ENCODE measurements at places on chromosomes 5 and 9.

GRCh38 chr9:83392228-83392627 lies 146.0 kb downstream of the FRMD3 start:
- H3K27me3 ChIP-seq, result no peaks in the 10 kb centered on the region
- H3K36me3 ChIP-seq, result no peaks in the 10 kb centered on the region
- H3K27ac ChIP-seq, result peak overlapping the region; percentile 28
- no peak overlapping the region for H3K4me3 ChIP-seq
- no peak for DNase-seq
- peaks cover 56% of the 10 kb centered on the region for H3K4me1 ChIP-seq

DNA sequence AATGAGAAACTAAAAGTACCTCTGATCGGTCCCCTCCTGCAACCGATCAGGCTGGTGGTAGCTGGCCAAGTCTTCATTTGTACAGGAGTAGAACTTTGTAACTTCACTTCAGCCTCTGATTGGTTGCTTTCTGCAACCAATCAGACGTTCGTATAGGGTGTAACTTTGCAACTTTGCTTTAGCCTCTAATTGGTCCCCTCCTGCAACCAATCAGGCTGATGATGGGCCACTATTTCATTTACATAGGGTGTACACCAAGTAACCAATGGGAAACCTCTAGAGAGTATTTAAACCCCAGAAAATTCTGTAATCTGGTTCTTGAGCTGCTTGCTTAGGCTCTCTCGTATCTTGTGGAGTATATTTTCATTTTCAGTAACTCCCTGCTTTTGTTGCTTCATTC lies 445.5 kb downstream of the MED10 start:
- H3K36me3 ChIP-seq, result no peaks in the 10 kb centered on the region
- no peaks in the 10 kb centered on the region for H3K27me3 ChIP-seq
- H3K4me1 ChIP-seq, result no peaks in the 10 kb centered on the region
- H3K27ac ChIP-seq, result no peak overlapping the region
- no peak overlapping the region for H3K4me3 ChIP-seq

DNA sequence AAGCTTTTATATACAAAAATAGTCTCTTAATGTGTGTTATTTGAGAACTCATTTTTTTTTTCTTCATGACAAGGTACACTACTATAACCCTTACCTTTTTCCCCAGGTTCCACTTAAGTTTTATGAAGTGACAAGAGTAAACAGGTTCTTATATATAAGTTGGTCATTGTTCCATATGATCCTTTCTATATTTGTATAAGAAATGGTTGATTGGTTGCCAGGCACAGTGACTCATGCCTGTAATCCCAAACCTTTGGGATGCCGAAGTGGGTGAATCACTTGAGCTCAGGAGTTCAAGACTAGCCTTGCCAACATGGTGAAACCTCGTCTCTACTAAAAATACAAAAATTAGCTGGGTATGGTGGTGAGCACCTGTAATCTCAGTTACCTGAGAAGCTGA lies 108.3 kb downstream of the PCSK1 start:
- H3K27ac ChIP-seq, result no peak overlapping the region
- DNase-seq, result peak; percentile 22
- peaks cover 15% of the 10 kb centered on the region for H3K4me1 ChIP-seq
- no peaks in the 10 kb centered on the region for H3K36me3 ChIP-seq

DNA sequence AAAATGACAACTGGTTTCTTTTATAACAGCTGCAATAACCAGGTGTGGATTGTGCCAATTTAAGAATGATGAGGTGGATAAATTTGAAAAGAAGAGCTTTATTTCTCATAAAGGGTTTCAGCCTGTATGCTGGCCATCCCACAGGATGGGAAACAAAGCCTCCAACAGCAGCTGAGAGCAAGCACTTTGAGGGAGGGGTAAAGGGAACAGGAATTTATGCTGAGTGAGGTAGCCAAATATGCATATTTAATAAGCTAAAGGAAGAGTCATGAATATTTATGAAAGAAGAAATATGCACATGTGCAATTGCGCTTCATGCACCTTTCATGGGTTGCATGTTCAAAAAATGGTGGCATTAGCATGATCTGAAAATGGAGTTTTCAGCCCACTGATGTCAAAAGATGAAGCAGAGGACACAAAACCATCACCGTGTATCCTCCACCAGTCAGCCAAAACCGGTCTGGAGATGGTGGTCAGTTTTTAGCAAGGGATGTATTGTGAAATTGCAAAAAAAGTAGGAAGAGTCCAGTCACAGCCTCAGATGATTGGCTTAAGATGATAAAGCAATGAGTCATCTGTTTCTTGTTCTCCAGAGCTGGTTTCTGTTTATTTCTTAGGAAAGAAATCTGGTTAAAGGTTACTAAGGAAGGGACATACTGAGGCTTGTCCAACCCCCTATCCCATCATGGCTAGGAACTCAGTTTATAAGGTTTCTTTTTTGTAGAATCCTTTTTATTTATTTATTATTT lies 47.9 kb downstream of the DEPDC1B start:
- H3K4me1 ChIP-seq, result peaks cover 22% of the 10 kb centered on the region
- H3K27me3 ChIP-seq, result no peaks in the 10 kb centered on the region
- H3K27ac ChIP-seq, result no peak overlapping the region
- DNase-seq, result no peak

GRCh38 chr5:164060786-164061355 lies 555.5 kb downstream of the MAT2B start:
- DNase-seq, result no peak
- H3K4me3 ChIP-seq, result no peak overlapping the region
- no peaks in the 10 kb centered on the region for H3K27me3 ChIP-seq
- no peaks in the 10 kb centered on the region for H3K36me3 ChIP-seq

DNA sequence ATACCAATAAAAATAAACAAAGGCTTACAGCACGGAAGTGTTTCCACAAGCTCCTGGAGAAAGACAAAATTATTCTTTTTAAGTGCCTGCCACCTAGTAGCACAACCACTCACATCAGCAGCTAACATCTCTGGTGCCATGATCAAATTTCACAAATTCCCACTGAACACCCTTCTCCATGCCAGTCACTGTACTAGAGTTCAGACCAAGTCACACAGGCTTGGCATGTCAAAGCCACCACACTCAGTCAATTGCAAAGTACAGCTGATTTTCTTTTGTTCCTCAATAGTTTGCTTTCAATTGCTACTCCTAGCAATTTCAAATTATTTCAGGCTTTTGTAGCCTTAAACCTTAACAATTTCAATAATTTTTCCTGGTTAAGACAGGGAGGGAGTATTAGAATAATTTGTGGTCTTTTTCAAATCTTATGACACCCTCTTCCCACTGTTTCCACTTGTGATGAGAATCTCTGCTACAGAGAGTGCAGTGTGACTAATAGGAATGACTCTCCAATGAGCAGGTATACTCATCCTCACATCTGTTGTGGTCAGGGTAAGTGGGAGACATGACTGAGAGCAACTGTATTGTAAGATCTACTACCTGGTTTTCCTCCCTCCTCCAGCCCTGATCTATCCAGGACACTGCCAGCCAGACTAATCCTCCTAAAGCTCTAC lies 46.2 kb downstream of the RNF145 start:
- no peak for DNase-seq
- peaks cover 52% of the 10 kb centered on the region for H3K36me3 ChIP-seq
- no peak overlapping the region for H3K4me3 ChIP-seq
- no peaks in the 10 kb centered on the region for H3K27me3 ChIP-seq
- H3K27ac ChIP-seq, result no peak overlapping the region

DNA sequence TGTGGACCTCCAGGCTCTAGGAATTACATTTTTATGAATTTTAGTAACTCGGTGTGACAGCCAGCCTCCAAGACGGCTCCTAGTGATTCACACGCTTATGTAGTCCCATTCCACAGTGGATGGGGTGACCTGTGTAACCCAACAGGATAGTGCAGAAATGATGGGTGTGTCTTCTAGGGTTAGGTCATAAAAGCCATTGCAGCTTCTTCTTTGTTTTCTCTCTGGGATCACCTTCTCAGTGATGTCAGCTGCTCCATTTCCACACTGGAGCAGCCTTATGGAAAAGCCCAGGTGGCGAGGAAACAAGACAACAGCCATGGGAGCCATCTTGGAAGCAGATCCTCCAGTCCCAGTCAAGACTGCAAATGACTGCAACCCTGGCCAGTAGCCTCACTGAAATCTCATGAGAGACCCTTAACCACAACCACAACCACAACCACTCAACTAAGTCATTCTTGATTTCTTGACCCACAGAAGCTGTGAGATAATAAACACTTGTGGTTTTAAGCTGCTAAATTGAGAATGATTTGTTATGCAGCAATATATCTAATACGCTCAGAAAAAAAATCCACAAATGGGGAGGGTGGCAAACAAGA lies 5.1 kb upstream of the GNPDA1 start:
- no peak overlapping the region for H3K27ac ChIP-seq
- peaks cover 30% of the 10 kb centered on the region for H3K4me1 ChIP-seq
- H3K27me3 ChIP-seq, result no peaks in the 10 kb centered on the region
- H3K4me3 ChIP-seq, result no peak overlapping the region

GRCh38 chr9:75161116-75161857 lies 73.0 kb downstream of the OSTF1 start:
- DNase-seq, result no peak
- H3K36me3 ChIP-seq, result no peaks in the 10 kb centered on the region
- H3K27ac ChIP-seq, result no peak overlapping the region
- H3K4me1 ChIP-seq, result 0 out of 2 replicates have a peak, but pooled peaks cover 5% of the 10 kb centered on the region
- no peak overlapping the region for H3K4me3 ChIP-seq

All from HepG2 (cell line).